Stimulated activated CD4-positive, alpha-beta T cell treated with anti-CD3 and anti-CD28 coated beads, Interleukin-15, amount 100 ng/mL, for 24 hours (primary cell): ENCODE measurements at places on chromosomes 1 and 21.

DNA sequence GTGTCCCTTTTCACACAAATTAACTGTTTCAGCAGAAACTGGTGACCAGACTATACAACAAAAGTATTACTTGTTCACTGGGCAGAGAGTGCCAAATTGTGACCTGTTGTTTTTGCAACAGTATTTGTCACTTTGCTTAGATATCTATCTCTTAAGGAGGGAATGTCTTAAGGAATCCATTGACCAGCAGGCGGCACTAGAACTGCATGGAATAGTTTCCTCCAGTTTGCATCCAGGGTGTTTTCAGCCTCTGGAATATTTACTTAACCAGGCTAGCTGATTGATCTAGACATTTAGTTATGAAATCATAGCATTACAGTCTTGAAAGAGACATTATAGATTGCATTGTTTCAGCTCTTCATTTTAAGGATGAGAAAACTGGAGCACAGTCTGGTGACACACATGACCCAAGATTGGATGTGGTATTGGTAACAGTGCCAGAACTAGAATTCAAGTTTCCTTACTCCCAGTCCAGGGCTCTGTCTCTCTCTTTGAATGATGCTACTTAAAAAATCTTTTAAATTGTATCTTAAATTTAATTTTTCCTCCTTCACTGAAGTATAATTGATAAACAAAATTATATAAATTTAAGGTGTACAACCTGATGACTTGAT, 16.9 kb downstream of the RPTN start:
- DNase-seq: peak; percentile 40

GRCh38 chr1:156439777-156440183, 60.8 kb downstream of the MEF2D start:
- no peak for DNase-seq

DNA sequence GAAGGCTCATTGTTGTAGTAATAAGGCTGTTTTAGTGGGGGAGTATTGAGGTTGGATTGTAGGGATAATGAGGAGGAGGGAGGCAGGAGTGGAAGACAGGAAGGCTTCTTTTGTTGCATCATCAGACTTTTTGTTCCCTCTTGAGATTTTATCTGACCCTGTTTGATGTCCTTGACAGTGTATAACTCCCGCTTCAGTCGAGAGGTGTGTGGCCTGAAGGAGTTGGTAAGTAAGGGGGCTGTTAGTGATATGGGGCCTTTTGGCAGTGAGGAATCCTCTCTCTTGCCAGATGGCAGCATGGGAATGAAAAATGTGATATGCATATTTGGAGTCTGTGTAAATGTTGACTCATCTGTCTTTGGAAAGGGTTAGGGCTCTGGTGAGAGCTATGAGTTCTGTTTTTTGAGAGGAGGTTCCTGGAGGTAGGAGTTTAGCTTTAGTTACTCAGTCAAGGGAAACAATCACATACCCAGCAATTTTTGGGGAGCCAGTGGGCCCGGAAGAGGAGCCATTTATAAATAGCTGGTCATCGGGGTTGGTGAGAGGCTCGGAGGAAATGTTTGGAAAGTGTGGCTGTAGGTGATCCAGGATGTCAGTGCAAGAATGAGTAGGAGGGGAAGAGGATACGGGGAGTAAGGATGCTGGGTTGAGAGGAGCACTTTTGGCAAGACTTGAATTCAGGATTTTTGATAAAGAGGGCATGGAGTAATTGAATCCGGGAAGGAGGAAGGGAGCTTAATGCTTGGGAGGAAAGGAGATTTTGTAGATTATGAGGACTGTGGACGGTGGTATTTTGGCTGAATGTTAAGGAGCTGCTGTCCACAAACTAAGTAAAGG, 136.7 kb upstream of the ETV3 start:
- DNase-seq: no peak

DNA sequence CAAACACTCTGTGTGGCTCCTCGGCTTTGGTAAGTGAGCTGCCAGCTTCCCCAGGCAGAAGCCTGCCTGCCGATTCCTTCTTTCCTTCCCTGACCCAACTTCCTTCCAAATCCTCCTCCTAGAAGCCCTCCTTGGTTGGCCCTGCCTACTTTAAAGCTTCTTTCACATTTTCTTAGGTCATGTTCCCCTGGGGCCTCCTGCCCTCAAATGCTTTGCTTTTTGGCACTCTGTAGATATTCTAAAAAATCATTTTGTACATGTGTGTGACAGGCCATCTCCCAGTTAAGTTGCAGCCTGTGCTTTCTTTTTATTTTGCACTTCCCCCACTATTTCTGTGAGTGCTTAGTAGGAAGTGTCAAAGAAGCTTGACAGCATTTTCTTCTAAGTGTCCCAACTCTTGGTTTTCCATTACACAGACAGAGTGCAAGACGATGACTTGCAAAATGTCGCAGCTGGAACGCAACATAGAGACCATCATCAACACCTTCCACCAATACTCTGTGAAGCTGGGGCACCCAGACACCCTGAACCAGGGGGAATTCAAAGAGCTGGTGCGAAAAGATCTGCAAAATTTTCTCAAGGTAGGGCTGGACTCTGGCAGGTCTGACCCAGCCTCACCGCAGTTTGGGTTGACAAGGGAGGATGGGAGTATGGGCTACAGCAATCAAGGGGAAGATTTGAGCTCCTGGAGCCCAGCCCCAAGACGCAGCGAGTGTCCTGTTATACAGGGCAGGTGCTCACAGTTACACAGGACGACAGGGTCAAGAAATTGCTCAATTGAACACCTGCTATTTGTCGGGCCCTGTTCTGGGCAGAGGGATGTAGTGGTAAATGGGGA, at the start of gene S100A9:
Gene S100A9 (plus strand): TSS at position 2 of the 838 bp plus-strand sequence. CDS start 430 bp downstream, at position 432.
- DNase-seq: no peak

- no peak for DNase-seq
Observed at GRCh38 chr1:151003180-151003579, 3.5 kb downstream of the MINDY1 start.

DNA sequence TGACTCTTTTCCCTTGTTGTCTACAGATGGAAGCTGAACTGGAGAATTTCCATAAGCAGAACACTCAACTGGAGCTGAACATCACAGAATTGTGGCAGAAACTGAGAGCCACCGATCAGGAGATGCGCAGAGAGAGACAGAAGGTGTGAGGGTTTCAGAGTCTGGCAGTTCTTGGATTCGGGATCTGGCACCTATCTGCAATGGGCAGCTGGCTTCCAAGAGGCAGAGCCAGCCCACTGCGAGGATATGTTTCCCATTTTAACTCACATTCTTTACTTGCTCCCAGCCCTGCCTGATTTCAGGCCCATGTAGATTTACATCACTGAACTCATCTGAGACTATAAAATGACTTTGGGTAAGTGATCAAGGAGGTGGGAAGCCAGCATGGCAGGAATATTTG, 37.3 kb upstream of the TMEM125 start:
- DNase-seq: no peak

DNA sequence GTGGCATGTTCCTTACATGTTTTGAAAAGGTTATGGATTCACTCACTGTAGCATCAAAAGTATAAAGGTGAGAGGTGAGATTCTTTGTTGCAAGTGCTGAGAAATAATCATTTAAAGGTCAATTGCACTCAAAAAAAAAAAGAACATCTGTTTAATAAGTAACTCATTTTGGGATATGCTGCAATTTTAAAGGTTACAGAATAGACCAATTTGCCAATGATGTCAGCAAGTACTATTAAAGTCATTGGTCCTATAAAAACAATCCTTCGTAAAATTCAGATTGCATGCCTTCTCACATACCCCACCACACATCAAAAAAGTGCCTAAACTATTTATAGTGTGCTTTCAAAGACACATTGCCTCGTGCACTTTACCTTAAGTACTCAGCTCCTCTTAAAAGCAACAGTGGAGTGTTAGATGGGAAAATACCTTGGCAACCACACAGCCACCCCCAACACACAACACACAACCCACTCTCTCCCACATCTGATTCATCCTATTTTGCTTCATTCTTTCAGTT, 218.2 kb upstream of the ADGRL2 start:
- no peak for DNase-seq

DNA sequence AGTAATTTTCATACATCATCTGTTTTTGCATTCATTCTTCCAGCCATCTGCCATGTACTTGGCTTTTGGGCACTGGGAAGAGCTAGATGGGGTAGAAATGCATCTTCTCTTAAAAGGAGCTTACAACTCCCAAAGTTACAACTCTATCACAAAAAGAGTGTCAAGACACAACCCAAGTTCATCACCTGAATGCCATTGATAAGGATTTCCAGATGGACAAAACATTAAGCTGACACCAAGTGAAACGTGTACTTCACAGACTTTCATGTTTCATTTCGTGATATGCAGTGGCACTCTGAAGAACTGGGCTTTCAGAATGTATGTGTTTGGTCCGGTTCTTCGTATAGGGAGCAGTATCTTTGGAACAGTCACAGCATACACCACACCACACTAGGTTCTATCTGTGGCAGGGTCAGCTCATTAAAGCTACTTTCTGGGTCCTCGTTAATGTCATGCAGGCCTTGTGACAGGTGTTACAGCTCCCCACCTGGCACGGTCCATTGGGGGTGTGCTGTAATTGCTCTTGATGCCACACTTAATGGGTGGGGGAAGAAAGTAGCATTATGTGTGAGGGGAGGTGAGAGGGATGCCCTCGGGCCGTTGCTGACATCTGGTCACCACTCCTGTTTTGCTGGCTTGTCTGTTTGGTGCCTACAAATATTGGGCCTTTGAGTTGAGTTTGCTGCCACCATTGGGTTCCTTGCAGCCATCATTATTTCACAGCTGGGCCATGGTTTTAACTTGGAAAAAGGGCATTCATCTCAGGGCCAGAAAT, 164.9 kb downstream of the NFIA start:
- DNase-seq: no peak

GRCh38 chr21:41175080-41175479, 7.1 kb downstream of the BACE2 start:
- no peak for DNase-seq

DNA sequence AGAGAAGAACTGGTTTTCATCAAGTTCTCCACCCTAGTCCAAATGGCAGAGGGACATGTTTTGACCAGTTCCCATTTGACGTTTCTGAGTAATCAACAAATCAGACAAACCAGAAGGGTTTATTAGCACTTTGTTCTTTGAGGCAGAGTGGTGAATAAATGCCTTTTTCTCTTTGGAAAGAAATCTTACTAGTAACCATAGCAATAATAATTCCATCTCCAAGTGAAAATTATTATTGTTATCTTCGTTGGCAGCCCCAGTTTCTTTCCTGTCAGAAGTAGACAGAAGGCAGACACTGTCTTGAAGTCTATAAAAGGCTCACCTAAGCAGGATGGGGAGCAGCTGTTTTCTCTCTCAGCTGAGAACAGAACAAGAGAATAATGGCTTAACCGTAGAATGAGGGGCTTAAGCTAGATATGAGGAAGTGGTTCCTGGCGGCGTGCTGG, 391.6 kb downstream of the PBX1 start:
- no peak for DNase-seq

GRCh38 chr1:6127587-6128163, 52.4 kb downstream of the CHD5 start:
- peak; percentile 84 for DNase-seq

GRCh38 chr21:15144026-15144425, 79.2 kb upstream of the NRIP1 start:
- no peak for DNase-seq
